ENCODE measurements at places on chromosomes 3 and 15.

GRCh38 chr3:9399337-9399703, 1.9 kb downstream of the SETD5 start:
- no peak for DNase-seq

GRCh38 chr3:99084826-99085225, 183.3 kb upstream of the DCBLD2 start:
- DNase-seq = no peak

DNA sequence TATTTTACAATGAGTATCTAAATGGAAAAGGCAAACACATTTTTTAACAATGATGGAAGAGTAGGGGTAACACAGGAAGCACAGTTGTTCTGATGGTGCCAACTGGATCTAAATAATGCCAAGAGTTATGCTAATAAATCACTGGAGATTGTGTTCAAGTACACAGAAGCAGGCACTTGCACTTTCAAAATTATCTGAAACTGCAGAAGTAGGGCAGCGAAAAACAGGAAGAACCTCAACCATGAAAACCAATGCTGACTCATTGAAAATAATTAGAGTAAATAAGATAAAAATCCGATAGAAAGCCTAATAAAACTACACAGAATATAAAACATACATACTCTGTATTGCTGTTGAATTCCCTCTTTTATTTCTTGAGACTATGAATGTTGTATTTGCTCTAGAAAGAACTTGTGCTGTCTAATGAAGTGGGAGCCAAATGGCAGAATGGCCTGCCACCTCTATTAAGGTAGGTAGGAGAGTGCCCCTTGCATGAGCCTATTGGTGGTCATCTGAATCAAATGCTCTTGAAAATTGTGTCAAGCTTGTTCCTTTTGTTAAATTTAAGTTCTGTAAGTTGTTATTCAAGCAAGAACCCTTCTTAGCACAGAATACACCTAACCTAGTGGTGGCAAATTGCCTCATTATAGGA, 93.7 kb downstream of the ABI3BP start:
- no peak for DNase-seq

- DNase-seq = no peak
Observed at GRCh38 chr15:85563328-85563727, 182.9 kb downstream of the AKAP13 start.

- no peak for DNase-seq
Observed at GRCh38 chr3:54065140-54065539, 57.2 kb upstream of the CACNA2D3 start.

DNA sequence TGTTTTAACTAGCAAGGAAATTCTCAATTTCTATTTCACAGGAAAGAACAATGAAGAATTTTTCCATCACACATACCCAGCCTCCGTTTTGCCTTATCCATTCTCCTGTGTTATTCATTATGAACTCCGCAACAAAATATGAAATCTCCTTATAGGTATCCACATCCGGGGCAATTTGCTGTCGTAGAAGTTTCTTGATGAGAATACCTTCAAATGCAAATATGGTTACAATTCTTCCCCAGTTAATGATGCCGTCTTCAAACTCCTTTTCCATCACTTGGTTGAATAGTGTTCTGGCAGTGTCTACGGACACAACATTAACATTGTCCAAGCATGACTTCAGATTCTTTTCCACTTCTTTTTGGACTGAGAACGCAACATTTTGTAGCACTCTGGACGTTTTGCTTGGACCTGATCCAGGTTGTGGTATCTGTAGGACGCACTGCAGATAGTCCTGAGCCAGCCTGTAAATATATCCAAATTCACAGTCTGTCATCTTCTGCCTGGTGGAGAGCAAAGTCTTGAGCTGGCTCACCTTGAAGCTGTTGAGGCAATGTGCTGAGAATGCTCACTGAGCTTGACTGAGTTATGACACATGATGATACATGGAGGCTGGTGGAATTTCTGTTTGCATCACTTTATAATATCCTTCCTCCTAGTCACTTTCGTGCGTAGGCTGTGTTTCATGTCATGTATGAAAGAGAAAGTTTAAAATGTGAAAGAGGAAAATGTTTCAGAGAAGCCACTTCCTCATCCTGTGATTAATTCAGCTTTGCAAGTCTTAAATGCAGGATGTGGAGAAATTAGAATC, at the start of gene BCL2A1:
BCL2A1 (minus strand) TSS at position 573 of the 811 bp plus-strand sequence; CDS start at position 496, 77 bp downstream.
- DNase-seq = peak; percentile 67

DNA sequence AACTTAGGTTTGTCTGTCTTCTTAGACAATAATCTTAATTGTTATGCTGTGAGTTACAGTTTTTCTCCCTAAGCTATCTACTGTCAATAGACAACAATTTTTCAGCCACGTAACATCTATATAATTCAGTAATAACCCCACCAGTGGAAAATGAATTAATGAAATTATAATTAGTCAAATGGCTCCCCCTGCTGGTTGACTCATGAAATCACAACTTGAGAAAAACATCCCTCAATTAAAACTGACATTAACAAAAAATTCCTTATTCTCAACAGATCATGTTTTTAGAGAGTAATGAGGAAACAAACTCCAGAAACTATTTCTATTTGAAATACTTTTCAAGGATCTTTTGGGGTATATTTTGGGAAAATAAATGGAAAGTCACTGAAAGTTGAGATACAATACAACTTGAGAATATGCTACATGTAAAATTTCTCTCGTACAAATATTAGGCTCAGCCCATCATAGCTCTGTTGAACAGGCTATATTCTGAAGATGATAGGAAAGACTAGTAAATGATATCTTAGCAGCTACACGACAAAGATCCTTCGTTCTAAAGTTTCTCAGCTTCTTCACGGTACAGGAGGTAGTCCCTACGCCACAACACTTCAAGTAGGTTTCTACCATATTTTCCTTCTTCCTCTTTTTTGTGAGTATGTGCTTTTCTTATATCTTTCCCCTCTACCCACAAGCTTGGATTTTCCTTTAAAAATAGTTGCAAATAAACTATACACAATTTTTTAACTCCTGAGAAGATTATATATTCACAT, 20.7 kb downstream of the PPP1R2 start:
- DNase-seq = peak; percentile 52

DNA sequence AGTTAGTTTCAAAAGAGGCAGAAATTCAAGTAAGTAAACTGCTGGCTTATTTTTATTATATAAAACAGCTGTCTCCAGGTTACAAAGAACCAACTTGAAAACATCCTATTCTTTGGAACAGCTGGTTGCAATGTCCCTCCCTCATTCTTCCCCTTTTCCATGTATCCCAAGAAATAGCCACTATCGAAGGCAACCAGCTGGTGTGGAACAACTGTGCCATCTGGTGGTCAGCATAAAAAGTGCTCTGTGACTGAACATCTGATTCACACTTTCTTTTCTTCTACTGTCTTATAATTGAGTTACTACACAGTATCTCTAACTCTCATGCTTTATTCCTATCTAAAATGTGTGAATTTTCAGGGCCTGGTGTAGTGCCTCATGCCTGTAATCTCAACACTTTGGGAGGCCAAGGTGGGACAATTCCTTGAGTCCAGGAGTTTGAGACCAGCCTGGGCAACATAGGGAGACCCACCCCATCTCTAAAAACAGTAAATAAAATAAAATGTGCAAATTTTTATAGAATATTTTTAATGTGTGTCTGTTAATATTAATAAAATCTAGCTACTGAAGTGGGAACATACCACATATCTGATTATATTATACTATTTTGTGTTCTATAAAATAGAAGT, 9.6 kb downstream of the OSBPL11 start:
- DNase-seq = peak; percentile 23

DNA sequence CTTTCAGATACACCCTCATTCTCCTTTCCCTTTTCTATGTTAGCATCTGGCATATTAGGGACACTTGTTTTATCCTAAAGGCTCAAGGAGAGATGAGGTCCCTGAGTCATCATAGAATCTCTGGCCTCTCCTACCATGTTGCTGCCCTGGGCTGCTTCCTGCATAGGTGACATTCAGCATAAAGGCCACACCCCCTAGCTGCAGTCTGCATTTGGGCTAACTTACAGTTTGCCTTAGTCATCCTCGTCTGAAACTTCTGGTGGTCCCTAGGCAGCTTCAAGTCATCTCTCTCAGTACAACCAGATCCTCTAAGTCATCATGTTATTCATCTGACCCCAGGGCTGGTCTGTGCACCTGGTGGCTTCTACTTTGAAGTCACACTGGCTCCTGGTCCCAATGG, 982.7 kb upstream of the NR2F2 start:
- no peak for DNase-seq

DNA sequence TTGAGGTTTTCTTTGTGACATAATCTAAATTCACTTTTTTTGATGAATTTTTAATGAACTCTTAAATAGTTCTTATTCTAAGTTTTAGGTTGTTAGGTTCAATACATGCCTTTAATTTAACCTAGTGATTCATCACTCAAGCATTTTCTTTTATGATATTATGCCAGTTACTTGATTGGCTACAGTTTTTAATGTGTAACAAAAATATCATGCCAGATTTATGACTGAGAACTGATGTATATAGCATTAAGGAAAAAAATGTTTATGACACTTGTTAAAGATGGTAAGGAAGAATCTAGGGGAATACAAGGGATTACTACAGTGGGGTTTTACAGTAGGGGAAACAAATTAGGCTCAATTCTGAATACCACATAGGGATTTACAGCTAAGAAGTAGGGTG, 103.1 kb downstream of the VGLL3 start:
- no peak for DNase-seq

DNA sequence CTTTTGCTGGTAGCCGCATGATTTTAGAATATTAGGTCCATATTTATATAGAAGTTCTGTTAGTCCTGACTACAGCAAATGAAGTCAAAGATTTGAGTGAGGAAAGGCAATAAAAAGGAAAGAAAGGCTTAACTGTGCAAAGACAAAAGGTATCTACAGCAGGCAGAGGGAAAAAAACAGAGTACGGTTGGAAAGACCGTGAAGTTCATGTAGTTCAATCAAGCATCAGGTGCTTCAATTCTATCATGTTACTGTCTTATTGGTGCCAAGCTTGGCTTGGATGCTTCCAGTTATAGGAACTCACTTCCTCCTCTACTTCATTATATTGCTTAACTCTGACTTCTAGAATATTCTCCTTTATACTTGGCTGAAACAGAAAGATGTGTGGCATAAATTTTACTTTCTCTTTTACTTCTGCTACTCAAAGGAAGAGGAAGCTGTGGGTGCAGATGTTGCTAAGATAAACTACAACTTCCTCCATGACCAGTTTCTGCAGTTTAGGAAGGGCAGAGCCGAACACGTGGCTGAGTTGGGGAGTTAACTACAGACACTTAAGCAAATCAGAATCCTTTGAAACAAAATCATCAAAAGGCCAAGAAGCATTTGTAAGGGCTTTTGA, 72.6 kb upstream of the ZBED2 start:
- peak; percentile 72 for DNase-seq

GRCh38 chr3:195187609-195188425, 83.1 kb downstream of the XXYLT1 start:
- DNase-seq = no peak

DNA sequence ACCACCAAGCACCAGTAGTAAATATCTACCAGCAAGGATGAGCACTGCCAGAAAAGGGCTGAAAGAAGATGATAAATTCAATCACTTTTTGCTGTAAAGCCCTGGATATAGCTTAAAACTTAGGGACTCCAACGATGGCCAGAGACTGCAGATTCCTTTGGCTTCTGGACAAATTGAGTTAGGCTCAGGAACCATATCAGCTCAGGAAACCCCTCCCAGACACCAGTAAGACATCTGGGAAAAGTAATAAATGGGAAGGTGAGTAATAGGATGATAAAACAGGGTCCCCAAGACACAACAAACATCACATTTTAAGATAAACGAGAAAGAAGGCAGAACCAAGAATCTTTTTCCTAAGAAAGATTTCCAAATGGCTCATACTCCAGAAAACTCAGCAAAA, 65.0 kb downstream of the ANP32A start:
- no peak for DNase-seq

DNA sequence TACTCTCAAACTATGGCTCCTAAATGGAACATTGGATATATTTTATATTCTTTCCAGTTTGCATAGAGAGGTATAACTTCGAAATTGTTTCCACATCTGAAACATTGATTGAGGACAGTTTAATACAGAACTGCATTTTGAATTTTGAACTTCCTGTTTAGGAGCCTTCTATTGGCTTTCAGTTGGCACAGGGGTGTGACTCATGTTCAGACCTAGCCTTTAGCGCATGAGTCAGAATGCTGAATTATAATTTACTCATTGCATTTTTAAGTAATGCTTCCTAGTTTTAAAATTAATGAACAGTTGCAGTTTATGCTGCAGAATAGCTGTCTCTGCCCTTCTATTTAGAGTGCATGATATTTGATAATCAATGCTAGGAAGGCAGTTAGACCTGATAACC, 751.7 kb downstream of the CADM2 start:
- DNase-seq = no peak

DNA sequence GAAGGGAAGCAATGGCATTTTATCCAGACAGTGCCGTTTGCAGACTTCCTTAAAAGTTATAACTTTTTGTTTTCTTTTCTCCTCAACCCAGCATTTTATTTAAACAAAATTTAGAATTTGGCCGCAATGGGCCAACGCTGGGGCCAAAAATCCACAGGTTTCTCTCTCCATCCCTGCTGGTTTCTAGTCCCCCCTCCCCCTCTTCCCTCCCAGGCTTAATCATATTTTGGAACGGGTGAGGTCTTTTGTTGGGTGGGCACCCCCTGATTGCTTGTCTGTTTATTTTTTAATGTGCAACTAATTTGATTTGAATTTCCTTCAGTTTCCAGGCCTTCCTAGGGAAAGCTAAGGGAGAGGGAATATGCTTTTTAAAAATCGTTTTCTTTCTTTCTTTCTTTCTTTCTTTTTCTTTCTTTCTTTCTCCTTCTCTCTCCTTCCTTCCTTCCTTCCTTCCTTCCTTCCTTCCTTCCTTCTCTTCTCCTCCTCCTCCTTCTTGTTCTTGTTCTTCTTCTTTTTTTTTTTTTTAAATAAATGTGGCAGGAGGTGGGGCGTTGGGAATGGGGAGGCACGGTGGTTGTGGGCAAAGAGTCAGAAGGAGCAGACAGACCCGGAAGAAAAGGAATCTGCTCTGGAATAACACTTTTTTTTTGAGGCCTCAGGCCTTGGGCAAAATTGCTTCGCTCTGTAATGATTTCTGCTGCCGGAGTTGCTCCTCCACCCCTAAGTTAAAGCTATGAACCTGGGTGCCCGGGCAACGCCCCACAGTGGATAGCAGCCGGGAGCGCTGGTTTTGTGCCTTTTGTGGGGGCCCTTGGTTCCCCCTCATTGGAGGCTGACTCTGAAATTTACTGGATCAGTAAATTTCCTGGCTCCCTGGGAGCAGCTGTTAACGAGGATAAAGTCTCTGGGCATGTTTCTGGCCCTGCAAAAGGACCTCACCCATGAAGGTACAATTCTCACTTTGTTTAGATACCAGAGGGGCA, 1.9 kb downstream of the FNDC3B start:
- DNase-seq = no peak
